Fibroblast of upper back skin (primary cell): ENCODE measurements at places on chromosomes 1 and 21.

DNA sequence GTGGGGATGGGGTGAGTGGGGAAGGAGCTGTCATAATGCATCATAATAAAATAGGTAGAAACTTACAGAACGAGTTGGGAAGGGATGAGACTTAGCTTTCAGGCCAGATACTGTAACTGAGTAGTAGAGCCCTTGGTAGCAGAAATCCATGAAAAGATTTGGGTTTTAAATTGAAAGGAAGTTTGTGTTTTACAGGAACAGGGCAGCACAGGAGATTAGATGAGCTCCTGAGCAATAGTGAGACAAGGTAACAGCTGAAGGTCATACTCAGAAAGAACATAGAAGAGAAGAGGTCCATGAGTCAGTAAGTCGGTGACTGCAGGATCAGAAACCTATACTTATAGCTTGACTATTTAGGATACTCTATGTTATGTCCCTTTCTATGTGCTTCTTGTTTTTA is 7.3 kb downstream of the MAP10 start:
- no peak for DNase-seq

DNA sequence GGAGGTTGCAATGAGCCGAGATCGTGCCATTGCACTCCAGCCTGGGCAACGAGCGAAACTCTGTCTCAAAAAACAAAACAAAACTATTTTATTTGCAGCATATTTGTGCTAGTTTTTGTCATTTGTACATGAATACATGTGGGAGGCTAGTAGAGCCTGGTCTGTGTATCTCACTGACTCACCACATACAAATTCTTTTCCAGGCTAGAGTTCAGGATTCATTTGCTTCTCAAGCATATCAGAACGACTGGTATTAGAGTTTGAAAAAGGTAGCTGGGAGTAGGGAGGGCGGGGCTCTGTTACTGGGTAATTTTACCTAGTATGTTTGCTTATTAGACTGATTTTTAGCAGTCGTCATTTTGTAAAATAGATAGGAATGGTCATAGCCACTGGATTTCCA is 4.5 kb upstream of the TOR3A start:
- DNase-seq: peak; percentile 20

GRCh38 chr1:195472291-195472690 is 1135.9 kb downstream of the KCNT2 start:
- DNase-seq: no peak

- peak; percentile 76 for DNase-seq
These were observed 12.5 kb downstream of the CHML start for GRCh38 chr1:241627453-241628259.

GRCh38 chr1:40281853-40282252 is 23.8 kb downstream of the ZMPSTE24 start:
- DNase-seq: no peak

DNA sequence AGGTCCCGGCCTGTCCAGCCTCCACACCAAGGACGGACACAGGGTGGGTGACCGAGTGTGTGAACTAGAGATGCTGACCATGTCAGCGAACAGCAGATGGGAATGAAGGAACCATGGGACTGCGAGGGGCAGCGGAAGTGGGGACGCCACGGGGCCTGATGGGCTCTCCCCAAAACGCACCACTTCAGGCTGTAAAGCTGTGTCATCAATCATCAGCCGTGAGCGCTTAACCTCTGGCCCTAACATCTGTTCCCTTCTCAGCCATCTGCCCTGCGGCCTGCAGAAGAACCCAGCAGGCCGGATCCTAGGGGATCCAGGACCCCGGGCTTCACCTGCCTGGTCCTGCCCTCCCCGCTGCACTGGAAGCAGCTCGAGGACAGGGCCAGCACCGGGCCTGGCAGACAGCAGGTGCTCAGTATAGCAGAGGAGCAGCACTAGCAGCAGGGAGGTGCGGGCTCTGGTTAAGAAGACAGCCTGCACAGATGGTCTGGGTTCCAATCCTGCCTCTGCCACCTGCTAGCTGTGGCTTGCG is 58.7 kb downstream of the DMRTB1 start:
- DNase-seq: no peak

GRCh38 chr1:214472364-214472763 is 79.0 kb downstream of the PTPN14 start:
- peak; percentile 78 for DNase-seq

DNA sequence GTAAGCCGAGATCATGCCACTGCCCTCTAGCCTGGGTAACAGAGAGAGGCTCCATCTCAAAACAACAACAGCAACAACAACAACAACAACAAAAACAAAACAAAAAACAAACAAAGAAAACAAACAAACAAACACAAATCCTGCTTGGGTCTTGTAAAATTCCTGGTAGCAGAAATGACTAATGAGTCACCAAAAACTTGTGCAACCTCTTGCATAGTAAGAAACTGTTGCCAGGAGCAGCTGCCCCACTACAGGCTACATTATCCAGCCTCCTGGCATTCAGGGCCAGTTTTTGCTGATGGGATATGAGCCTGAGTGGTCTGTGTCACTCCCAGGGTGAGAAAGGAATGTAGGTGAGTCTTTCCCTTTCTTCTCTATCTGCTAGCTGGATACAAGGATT is 245.4 kb downstream of the TNR start:
- DNase-seq: no peak

DNA sequence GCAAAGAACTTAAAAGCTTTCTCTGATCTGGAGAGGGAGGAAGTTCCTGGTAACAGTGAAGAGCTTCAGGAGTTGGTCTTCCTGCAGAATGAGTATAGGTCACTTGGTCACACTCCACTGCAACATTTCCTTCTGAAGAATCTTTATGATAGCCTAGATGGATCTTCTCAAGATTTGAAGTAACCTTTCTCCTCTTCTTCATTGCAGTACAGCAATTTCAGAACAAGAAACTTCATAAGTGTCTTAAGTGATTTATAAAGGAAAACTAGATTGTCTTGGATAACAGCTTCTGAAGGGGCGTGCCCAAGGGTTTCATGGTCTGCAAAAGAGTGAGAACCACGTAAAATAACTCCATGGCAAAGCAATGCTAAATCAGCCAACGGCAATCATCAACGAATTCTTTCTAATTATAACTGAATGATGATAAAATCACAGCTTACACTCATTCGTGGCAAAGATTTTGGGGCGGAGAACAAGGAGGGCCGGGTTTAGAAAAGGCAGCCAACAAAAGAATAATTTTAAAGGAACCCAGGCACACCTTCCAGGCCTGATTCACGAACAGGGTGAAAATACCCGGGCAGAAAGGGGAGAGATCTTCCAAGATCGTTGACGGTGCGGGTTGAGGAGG is 53.9 kb upstream of the ASPM start:
- peak; percentile 29 for DNase-seq

DNA sequence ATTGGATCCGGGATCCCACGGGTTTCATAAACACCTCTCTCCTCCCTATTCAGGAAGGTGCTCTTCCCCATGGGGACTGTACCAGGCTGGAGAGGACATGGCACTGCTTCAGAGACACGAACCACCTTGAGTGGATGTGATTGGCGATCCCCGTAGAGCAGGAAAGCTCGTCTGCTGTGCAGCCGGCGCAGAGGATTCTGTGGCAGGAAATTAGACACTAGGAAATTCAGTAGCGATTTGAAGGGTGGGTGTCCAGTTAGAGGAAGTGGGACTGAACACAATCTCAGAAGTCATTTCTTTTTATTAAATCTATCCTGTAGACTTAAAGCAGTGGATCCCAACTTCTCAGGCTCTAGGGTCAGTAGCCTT is 767 bp downstream of the PDIK1L start:
- DNase-seq: no peak

DNA sequence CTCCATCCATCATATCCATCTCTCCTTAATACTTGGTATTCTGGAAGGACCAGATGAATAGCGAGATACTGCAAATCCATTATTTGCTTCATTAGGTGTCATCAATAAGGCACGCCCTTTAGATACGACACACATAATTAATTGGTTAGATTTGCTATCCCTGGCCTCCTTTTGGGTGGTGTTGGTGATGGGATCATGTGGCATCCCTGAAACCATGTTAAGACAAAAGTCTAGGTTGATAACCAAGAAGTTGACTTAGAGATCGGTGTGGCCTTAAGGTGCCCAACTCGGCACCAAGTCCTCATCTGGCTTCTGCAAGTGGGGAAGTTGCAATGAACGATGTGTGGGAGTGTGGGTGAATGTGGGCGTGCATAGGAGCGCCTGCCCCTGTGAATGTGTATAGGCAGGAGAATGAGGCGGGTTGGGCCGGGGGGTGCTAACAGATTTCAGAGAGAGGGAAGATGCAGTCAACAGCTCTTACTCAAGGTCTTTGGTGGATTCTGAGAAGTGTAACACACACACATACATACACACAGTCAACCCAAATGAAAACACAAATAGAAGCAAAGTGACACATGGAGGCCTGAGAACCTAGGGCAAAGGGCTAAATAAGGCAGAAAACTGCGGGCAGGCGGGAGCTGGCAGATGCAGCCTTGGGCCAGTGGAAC is 415.7 kb upstream of the ESRRG start:
- DNase-seq: no peak

DNA sequence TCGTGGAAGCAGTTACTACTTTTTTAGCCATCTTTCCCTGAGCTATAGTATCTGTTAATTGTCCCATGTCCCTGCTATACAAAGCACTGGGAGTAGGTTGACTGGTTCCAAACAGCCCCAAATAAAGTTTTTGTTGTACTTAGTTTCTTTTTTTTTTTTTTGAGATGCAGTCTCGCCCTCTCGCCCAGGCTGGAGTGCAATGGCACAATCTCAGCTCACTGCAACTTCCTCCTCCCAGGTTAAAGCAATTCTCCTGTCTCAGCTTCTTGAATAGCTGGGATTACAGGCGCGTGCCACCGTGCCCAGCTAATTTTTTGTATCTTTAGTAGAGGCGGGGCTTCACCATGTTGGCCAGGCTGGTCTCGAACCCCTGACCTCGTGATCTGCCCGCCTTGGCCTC is 3.3 kb downstream of the NCSTN start:
- no peak for DNase-seq

DNA sequence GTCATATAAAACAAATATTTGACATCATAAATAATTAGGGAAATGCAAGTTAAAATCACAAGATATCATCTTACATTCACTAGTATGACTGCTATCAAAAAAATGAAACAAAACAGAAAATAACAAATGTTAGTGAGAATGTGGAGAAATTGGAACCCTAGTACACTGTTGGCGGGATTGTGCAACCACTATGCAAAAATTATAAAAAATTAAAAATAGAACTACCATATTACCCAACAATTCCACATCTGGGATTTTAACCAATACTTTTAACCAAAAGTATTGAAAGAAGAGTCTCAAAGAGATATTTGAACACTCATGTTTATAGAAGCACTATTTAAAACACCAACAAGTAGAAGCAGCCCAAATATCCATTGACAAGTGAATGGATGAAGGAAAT is 797.2 kb upstream of the ADAMTS5 start:
- no peak for DNase-seq
